Tibial nerve (tissue), 4 donors: ENCODE measurements at places on chromosomes 7 and 10.

DNA sequence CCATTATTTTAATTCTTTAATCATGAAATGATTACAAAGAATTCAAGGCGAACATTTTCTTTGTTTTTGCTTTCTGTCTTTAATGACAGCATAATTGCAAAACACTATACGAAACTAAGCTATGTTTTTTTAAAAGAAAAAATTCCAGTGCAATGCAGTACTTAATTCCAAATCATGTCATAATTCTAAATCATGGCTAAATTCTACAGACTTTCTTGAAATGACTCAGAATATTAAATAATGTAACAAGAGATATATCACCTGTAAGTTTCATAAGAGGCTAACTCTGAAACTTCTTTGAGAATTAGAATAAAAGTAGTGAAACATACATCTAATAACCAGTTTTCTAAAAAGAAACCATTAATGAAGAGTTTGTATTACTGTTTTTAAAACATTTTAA is 671.6 kb downstream of the PARD3 start:
- peaks cover 13% of the 10 kb centered on the region for H3K4me1 ChIP-seq
- no peak overlapping the region for H3K4me3 ChIP-seq
- DNase-seq = no peak
- no peaks in the 10 kb centered on the region for H3K36me3 ChIP-seq

DNA sequence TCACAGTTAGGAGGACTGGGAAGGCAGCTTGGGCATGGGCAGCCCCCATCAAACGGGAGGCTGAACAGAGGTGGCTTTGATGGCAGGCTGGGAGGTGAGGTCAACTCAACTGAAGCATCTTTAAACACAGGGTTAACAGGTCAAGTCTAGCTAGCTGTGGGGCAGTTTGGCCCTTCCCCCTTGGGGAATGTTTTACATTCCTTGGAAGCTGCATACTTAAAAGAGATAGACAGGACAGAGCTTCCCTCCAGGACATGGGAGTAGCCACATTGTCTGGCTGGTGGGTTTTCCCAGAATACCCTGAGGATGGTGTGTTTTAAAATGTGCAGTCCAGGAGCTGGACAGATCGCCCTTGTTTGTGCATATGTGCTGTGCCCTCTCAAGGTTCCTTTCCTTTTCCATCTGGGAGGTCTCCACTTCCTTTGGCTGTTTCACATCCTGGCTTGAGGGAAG is 6.8 kb upstream of the RASSF4 start:
- H3K4me1 ChIP-seq = no peaks in the 10 kb centered on the region
- H3K4me3 ChIP-seq = no peak overlapping the region
- H3K27me3 ChIP-seq = no peaks in the 10 kb centered on the region
- DNase-seq = no peak

DNA sequence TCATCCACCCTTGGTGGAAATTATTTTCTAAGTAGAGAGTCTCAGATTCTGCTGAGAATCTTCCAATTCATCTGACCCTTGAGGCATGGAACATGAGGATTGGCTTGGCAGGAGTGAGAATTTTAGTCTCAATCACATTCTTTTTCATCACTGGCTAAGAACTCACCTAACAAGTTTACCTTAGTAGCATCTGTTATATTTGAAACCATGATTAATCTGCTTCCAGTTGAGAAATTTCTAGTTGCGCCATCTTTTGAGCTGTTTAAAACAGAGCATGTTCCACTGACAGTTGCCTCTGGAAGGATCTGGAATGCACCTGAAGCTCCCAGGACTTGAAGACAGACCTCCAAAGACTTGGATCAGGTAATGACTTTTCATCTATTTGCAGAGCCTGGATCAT is at the start of gene LIPK:
TSS of gene LIPK (plus strand) at position 292 of the 400 bp plus-strand sequence. CDS start 18,295 bp downstream, outside the sequence.
- H3K4me3 ChIP-seq = no peak within 1 kb of the TSS
- H3K36me3 ChIP-seq = no peaks in the 10 kb centered on the region
- H3K27me3 ChIP-seq = no peaks in the 10 kb centered on the region
- no peak for DNase-seq

DNA sequence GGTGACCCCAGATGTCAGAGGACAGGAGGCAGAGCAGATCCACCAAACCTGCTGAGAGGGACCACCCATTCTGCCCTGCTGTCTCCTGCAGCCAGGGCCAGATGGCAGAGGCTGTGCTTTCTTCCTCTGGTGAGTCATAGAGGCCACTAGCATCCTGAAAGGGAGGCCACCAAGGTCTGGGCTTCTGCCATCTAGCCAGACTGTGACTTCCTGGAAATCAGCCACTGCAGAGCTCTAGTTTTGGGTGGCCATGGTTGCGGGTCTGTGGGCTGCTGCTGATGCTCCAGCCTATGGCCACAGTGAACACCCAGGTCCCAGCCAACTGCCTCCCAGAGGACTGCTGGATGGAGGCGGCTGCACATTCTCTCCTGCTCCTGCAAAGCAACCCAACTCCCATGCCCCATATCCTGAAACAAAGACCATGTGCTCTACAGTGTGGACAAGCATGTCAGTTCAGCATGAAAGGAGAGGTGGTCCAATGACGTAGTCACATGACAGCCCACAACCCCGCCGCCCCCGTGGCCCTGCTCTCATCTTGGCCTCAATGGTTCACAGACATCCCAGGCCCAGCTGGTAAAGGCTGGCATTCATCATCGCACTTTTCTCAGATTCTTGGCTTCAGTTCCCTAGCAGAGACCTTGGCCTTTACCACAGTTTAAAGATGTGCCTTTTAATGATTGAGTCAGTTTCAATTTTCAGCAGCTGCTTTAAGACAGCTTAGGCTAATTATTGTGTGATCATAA is 73.9 kb upstream of the CXCL12 start:
- no peak overlapping the region for H3K4me3 ChIP-seq
- no peak for DNase-seq
- H3K4me1 ChIP-seq = no peaks in the 10 kb centered on the region
- no peaks in the 10 kb centered on the region for H3K36me3 ChIP-seq
- no peaks in the 10 kb centered on the region for H3K27me3 ChIP-seq

- H3K27ac ChIP-seq = no peak overlapping the region
- H3K27me3 ChIP-seq = no peaks in the 10 kb centered on the region
- no peaks in the 10 kb centered on the region for H3K36me3 ChIP-seq
- H3K4me1 ChIP-seq = no peaks in the 10 kb centered on the region
Measured at GRCh38 chr10:105691811-105692210, 1050.7 kb downstream of the SORCS3 start.

DNA sequence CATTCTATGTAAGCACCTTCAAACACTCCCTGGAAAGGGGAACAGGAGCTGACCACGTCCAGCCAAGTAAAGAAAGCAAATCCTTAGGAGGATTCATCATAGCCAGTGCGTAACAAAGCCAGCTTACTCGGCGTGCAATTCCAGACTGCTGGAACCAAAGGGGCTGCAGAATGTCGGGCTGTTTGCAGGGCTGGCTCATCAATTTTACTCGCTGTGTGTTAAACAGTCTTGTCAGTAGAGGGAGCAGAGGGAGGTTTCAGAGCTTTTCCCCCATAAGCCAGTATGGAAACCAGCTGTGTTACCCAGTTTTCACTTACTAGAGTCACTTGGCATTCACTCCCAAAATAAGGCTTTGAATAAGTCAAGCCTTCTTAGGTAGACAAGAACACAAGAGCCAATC is 127.1 kb downstream of the KMT2E start:
- H3K4me3 ChIP-seq = no peak overlapping the region
- no peaks in the 10 kb centered on the region for H3K27me3 ChIP-seq
- no peak overlapping the region for H3K27ac ChIP-seq
- H3K4me1 ChIP-seq = peaks cover 7% of the 10 kb centered on the region
- no peaks in the 10 kb centered on the region for H3K36me3 ChIP-seq
- no peak for DNase-seq

DNA sequence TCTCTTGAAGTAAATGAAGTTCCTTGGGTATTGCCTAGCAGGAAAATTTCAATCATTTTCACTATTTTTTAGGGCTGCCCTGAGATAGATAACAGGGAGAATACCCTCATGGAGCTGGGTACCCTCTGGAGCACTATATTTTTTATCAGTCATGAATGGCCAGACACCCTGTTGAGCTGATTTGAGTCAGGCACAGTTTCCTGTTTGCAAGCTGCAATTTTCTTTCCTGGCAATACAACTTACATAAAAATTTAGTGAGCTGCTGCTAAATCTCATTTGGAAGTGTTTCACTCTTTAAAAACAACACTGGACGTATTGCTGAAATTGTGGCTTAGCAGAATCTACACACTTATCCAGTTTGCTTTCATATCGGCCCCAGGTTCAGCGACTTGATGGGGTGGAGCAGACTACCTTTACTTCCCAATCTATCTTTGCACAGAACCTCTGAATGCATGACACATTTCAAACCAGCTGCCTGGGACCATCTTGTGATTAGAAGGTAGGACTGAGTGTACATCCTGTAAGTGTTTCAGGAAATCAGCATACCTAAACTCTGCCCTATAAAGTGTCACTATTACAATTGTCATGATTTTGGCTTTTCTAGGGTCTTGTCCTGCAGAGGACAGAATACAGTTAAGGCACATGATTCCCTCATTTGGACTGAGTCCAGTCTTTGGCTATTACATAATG is 125.7 kb upstream of the FAM3C start:
- no peak for DNase-seq
- H3K4me3 ChIP-seq = no peak overlapping the region
- H3K27ac ChIP-seq = no peak overlapping the region
- H3K4me1 ChIP-seq = no peaks in the 10 kb centered on the region

- H3K36me3 ChIP-seq = peaks cover 33% of the 10 kb centered on the region
- no peaks in the 10 kb centered on the region for H3K27me3 ChIP-seq
- no peaks in the 10 kb centered on the region for H3K4me1 ChIP-seq
Measured at GRCh38 chr10:104315486-104315921, 22.8 kb downstream of the ITPRIP start.

- no peak overlapping the region for H3K27ac ChIP-seq
- H3K4me1 ChIP-seq = no peaks in the 10 kb centered on the region
- H3K27me3 ChIP-seq = no peaks in the 10 kb centered on the region
Measured at GRCh38 chr7:35355199-35355598, 101.3 kb upstream of the TBX20 start.

DNA sequence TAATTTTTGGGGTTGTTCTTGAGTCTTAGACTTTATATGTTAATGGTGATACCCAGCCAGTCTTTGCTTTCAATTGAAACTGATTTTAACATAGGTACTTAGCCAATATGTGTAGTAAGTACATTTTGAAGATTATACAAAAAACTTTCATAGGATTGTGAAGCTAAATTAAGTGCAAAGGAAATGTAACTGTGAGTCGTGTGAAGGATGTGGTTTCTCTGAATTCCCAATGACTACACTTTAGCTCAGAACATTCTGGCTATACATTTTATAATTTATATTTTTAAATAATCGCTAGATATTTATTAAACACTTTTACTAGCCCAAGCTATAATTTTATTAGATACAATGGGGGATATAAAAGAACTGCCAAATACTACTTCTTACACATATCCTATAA is 359.3 kb downstream of the PCLO start:
- no peak overlapping the region for H3K27ac ChIP-seq
- H3K4me3 ChIP-seq = no peak overlapping the region
- DNase-seq = no peak
- no peaks in the 10 kb centered on the region for H3K36me3 ChIP-seq

DNA sequence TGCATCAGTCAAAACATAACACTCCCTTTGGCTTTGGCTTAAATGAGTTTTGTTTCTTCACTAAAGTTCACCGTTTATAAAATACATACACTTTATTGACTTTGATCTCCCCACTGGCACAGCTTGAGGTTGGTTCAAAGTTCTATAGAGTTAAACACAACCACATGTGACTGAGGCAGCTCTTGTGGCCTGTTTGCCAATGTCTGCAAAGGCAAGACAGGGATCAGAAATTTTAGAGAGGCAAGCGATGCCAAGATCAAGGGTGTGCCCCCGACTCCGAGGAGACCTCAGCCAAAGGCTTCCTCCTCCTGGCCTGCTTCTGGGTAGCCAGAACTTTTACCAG is 129.8 kb upstream of the JCAD start:
- H3K4me3 ChIP-seq = no peak overlapping the region
- H3K36me3 ChIP-seq = no peaks in the 10 kb centered on the region
- DNase-seq = no peak
- no peaks in the 10 kb centered on the region for H3K4me1 ChIP-seq
- no peaks in the 10 kb centered on the region for H3K27me3 ChIP-seq

GRCh38 chr7:36781011-36781738 is 56.9 kb upstream of the AOAH start:
- no peaks in the 10 kb centered on the region for H3K27me3 ChIP-seq
- H3K36me3 ChIP-seq = no peaks in the 10 kb centered on the region
- DNase-seq = no peak
- no peak overlapping the region for H3K27ac ChIP-seq

GRCh38 chr7:151539088-151539671 is 19.5 kb upstream of the RHEB start:
- H3K36me3 ChIP-seq = no peaks in the 10 kb centered on the region
- H3K27me3 ChIP-seq = no peaks in the 10 kb centered on the region
- H3K4me3 ChIP-seq = no peak overlapping the region
- no peak for DNase-seq
- H3K4me1 ChIP-seq = peaks cover 22% of the 10 kb centered on the region
- no peak overlapping the region for H3K27ac ChIP-seq

DNA sequence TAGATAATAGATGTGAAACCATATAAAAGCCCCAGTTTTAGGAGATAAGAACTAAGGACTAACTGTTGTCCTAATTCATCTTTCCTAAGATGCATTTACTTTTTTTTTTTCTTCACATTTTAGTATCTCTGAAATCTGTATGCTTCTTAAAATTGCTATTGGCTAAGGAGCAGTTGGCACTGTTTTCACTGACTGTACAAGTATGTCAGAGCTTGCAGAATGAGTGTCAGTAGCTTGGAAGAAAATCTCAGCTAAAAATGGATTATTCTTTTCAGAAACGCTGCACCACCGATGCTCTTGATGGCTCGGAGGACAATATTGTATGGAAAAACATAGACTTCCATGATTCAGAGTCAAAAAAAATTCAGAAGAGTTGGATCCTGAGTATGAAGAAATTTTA is 91.1 kb upstream of the DNAJB12 start:
- H3K36me3 ChIP-seq = no peaks in the 10 kb centered on the region
- no peak overlapping the region for H3K27ac ChIP-seq
- DNase-seq = no peak
- H3K4me1 ChIP-seq = no peaks in the 10 kb centered on the region
- no peaks in the 10 kb centered on the region for H3K27me3 ChIP-seq

- no peak for DNase-seq
- H3K27ac ChIP-seq = no peak overlapping the region
- no peaks in the 10 kb centered on the region for H3K4me1 ChIP-seq
- no peak overlapping the region for H3K4me3 ChIP-seq
Measured at GRCh38 chr10:127039435-127039834, 134.2 kb downstream of the DOCK1 start.

DNA sequence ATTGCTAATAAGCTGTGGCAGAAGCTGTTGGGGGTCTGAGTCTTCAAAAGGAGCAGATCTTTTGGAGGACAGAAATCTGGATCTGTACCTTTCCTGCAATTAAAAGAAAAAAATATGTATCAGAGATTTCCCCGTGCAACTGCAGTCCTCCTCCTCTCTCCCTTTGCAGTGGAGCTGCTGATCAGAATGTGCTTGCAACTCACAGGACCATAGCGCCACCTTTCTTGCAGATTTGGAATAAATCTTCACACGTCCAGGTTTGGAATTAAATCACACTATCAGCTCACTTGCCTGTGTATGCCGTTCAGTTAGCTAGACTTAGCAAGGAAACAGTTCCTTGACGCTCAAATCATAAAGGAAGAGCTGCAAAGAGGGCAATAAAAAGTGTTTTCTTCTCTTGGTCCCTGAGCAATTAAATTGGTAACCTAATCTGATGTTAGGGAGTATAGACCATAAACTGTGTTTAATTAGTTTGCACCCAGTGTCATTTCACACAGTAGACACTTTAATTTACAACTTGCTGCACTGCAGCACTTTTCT is 77.4 kb downstream of the PON1 start:
- H3K27ac ChIP-seq = no peak overlapping the region
- no peak for DNase-seq
- no peaks in the 10 kb centered on the region for H3K36me3 ChIP-seq
- H3K4me3 ChIP-seq = no peak overlapping the region
- no peaks in the 10 kb centered on the region for H3K27me3 ChIP-seq
